ENCODE measurements at places on chromosomes 6 and 20.
A peak's percentile ranks its signal among the peaks of the same experiment; 100 is the strongest.

DNA sequence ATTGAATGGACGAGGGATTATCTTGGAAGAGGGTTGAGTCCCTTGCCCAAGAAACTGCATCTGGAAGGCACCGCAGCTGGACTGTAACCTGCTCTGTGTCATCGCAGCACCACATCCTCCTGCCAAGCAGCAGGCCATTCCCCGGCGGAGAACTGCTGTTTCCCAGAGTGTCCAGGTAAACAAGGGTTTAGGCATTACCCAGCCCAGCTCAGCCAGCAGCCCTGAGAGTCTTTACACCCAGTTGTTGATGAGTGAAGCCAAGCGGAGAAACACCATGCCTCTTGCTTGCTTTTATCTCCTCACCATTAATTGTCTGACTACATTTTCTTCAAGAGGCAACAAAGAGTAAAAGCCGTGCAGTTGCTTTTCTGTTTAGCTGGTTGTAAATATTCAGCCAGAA, 104.1 kb downstream of the CDH4 start:
- DNase-seq, result no peak

DNA sequence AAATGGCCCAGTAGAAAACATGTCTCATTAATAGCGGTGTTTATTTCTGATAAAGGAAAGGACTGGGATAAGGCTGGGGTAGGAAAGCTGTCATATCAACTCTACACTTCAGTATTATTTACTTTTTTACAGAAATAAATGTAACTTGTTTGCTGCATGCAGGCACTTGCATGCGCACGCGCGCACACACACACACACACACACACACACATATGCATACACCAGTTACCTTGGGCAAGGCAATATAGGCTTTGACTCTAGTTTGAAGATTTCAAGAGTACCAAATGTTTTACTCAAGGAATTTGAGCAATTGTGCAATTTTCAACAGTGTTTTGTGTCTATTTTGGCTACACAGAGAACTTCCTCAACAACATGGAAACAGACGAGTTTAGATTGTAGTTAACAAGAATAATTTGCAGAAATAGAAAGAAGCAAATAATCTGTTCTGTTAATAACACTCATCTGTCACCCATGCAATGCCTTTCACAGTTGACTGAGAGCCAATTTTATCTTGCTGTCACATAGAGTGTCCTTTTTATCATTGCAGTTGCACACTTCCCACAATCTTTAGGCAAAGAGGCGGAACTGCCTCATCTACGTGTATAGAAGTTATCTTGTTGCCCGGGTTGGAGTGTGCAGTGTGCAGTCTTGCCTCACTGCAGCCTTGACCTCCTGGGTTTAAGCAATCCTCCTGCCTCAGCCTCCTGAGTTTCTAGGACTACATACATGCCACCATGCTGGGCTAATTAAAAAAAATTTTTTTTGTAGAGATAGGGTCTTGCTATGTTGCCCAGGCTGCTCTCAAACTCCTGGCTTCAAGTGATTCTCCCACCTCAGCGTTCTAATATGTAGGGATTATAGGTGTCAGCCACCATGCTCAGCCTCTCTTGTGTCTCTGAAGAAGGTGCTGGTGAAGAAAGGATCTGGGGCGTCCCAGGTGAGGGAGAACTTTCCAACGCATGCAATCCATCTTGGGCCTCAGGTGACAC, 74.8 kb upstream of the SHLD1 start:
- no peak for DNase-seq

DNA sequence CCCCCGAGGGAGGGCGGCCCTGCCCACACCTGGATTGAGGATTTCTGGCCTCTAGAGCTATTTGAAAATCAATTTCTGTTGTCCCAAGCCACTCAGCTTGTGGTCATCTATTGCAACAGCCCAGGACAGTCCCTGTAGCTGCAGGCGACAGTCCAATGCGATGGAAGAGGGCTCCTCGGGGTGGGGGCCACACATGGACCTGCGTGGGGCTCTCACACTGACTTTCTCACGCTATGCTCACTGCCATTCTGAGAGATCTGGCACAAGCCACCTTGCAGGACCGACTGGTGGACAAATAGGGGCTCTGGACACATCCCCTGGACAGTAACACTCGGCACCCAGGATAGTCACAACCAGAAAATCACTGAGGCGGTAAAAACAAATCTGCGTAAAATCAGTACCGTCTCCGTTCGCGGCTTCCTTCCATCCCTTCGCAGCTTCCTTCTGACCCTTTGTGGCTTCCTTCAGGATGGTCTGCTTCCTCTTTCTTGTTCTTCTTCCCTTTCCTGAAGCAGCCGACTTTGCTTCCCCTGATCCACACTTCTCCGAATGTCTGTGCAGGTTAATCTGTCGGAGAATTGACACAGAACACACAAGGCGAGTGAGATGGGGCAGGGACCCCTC, 21.8 kb downstream of the CTCFL start:
- DNase-seq, result no peak

DNA sequence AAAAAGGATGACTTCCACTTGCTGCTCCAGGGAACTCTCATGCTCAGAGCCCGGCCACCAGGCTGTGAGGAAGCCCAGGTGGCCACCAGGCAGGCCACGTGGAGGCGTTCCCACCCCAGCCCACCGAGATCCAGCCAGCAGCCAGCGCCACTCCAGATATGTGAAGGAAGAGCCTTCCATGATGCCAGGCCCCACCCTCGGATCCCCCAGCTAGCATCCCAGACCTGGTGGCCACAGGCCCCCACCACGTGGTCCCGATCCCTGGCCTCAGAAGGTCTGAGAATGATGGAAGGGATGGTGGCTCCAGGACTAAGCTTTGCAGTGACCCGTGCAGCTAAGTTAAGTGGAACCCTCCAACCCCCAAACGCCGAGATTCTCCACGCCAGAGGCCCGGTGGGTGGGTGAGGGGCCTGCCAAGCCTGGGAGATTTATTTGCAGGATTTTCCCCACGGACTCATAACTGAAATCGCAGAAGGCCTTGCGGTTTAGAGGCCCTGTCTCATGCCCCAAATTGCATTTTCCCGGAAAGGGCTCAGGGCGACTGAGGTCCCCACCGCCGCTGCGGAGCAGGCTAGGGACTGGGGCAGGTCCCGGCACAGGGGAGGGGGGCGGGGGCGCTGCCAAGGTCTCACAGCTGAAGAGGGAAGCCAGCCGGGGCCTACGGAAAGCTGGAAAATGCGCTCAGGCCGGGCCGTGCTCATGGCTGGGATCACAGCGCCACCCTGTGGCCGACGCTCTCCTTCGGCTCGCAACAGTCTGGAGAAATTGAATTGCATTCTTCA, 31.1 kb upstream of the CST7 start:
- peak; percentile 30 for DNase-seq

DNA sequence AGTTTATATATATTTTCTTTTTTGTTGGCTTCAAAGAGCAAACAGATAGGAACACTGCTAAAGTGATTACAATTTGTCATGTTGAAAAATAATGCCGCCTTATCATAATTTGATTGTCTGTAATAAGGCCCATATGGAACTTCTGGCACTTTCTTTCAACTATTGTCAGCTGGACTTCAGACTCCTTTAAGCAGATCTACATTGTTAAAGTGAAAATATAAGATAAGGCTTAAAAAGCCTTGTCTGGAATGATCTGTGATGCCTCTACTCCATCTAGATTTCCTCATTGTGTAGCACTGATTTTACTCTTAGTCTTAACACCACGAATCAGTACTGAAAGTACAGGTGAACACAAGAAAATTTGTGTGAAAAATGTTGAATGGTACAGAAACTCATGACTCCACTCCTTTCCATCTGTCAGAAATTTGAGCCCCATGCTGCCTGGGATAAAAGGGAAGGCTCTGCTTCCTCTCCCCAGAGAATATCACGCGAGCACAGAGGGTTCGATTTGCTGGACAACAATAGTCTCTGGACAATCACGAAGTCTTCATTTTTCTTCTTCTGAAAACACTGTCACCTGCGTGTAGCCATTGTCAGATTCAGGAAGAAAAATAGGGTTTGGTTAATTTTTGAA, 56.0 kb downstream of the BCAS1 start:
- no peak for DNase-seq

DNA sequence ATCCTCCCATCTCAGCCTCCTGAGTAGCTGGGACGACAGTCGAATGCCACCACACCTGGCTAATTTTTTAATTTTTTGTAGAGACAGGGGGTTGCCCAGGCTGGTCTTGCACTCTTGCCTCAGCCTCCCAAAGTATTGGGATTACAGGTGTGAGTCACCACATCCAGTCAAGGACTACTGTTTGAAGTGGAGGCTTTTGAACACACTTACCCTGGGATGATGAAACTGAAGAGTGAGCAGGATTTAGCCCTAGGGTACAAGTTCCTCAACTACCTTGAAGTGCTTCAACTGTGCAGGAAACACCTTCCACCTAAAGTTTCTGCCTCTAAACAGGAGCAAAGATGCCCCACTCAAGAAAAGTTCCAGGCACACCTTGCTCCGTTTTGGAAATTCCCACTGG, 15.7 kb upstream of the PARD6B start:
- DNase-seq, result no peak

- DNase-seq, result no peak
Measured at GRCh38 chr6:128696691-128697689, 176.6 kb upstream of the PTPRK start.

- no peak for DNase-seq
Measured at GRCh38 chr20:29297411-29298270, 1959.8 kb upstream of the DEFB115 start.

DNA sequence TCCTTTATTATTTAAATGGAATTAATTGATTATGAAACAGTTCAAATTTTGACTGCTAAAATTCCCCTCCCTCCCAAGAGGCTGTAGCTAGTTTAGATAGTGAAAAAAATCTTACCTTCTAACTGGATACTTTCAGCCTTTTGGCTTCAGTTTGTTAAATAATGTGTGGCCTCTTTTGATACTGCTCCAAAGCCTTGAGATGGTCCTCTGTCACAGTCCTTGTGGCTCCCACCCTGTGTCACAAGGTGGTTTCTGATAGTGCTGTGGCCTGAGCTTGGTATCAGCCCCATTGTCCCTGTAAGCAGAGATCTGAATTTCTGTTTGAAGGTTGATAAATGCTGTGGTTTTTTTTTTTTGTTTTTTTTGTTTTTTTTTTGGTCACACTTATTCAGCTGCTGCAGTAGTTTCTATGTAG, 20.8 kb downstream of the PANK2 start:
- DNase-seq, result no peak

DNA sequence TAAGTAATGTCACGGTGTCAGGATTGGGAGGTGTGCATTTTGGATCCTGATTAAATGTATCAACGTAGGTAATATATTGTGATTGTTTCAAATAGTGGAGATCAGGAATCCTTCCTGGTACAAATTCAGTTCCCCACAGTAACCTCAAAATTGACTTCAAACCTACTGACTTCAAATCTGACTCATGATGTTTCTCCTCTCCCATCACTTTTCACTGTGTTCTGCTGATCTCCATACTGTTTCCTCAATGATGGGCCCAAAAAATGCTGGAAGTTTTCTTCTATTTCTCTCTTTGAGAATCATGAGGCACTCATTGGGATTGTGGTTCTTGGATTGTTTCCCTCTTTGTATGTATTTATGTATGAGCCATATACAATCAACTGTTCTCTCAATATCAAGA, 35.9 kb downstream of the LAMA2 start:
- DNase-seq, result no peak

All from stimulated activated CD4-positive, alpha-beta T cell treated with anti-CD3 and anti-CD28 coated beads, Interleukin-15, amount 100 ng/mL, for 48 hours (primary cell).